HTR-8/SVneo (cell line): ENCODE measurements at places on chromosomes 2 and 18.

DNA sequence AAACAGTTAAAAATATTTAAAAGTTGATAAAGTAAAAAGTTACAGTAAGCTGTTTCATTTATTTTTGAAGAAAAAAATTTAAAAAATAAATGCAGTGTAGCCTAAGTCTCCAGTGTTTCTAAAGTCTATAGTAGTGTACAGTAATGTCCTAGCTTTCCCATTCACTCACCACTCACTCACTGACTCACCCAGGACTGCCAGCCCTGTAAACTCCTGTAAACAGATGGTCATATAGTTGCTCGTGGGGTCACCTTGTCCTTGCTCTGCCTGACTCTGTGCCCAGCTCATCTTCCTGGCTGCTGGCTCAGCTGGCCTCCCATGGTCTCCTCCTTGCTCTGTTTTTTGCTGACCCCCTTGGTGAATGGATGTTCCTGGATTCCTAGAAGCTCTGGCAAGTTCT lies 180.3 kb downstream of the VAPA start:
- no peak for DNase-seq

- DNase-seq = no peak
Observed at GRCh38 chr2:149727927-149728326, 140.4 kb upstream of the MMADHC start.

DNA sequence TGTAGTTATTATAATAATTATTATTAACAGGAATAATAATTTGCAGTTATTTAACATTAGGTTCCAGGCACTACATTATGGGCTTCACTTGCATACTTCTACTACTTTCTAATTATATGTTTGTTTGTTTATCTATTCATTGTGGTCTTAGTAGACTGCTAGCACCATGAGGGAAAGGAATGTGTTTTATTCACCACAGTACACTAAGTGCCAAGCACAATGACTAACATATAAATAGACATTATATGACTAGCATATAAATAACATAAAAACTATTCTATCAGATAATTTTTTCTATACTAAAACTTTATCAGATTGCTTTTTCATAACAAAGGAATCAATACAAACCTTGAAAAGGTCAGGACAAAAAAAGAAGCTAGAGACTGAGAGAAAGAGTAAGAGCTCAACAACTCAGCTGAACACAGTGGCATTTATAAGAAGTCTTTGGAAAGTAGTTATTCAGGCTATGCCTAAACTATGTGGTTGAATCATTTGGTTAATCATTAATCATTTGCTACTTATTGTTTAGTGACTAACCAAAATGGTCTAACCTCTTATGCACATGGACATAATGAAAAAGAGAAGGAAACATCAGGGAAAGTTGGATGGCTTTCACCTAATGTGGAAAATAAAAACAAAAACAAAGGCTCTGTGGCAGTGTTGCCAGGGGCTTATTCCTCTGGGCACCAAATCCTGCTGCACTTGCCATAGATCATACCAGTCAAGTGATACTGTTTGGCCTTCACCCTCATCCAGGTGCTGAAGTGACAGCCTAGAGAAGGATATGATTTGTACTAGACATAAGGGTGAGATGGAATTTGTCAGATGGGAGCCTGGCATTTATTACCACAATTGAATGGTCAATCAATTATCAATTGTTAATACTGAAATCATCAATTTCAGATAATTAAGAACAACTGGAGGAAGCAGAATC lies 174.9 kb downstream of the ETAA1 start:
- DNase-seq = no peak

DNA sequence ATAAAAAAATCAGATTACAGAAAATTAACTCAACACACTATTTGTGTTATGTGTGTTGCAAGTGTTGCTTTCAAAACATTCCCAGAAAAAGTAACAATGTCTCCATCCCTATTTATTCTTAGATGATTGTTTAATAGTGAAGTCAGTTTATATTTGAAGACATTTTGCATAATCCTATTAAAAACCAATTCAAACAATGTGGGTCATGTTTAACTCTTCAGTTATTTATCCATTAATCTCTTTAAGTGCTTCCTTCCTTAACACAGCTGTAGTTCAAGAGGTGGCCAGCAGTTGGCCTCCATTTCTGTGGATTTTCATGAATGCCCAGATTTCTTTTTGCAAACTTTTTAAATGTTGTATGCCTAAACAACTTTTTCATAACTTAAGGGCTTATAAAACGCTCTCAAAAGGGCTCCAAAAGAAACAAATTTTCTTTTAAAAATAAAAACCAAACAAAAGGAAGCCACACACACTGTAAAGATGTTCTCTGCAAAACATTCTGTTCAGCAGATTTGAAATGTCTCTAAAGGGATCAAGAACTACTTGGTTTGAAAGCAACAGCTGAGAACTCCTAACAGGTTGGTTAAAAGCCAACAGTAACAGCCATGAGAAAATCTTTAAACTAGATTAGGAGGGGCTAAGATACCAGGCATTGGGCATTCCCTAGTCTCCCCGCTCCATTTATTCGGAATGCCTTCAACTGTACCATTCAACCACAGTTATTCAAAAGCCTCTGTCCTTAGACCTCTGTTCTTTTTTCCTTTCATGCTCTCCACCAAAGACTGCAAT lies 71.5 kb downstream of the THADA start:
- no peak for DNase-seq

- DNase-seq = no peak
Observed at GRCh38 chr2:25598911-25599310, 74.5 kb downstream of the DTNB start.

GRCh38 chr18:72742002-72742401 lies 125.8 kb downstream of the NETO1 start:
- peak; percentile 9 for DNase-seq

DNA sequence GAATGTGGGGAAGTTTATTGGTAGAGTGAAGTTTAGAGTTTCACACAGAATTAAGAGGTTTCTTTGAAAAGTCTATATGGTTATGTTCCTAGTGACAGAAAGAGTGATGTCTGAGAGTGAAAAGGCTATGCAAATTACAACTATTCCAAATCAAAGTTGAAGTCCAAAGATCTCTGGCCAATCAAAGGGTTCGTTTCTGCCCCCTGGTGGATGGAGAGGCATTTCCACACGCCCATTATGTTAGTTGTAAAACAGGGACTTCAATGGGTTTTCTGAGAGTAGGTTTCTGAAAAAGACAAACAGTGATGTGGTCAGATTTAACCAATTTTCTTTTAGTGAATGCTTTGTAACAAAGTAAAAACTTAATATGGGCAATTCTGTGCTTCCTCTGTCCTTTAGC lies 441.5 kb upstream of the POU3F3 start:
- DNase-seq = no peak

DNA sequence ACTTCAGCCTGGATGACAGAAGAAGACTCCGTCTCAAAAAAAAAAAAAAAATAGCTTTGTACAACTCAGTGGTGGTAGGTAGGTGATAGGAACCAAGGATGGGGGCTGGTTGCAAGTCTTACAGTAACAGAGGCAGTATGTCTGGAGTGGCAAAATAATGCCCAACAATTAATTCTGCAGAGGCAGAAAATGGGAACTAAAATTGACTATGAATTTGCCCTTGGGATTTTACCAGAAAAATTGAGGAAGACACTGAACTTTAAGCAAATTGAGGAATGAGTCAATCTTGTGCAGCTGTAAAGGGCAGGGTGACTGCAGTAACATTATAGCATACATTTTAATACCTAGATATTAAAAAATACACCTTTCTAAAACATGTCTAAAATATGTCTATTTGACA lies 292.1 kb upstream of the FBXO11 start:
- DNase-seq = no peak

DNA sequence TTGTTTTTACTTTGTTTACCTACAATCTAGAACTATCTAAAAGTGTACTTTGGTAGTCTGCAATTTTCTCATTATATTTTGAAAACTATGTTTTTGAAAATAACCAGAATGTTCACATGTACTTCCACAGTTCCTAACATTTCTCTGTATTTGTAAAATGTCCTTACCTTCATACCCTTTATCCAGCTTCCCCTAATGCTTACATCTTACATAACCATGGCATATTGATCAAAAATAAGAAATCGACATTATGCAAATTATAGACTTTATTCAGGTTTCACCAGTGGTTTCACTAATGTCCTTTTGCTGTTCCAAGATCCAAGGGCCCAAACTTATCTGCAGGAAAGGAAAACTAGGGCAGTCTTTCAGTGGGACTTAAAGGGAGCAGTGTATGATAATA lies 114.1 kb downstream of the PLEKHM3 start:
- DNase-seq = no peak
